Stimulated activated CD4-positive, alpha-beta T cell treated with anti-CD3 and anti-CD28 coated beads, Interleukin-1b, Interleukin-23, amount 100 ng/mL, for 1 hour (primary cell): ENCODE measurements at places on chromosomes 11 and 22.

DNA sequence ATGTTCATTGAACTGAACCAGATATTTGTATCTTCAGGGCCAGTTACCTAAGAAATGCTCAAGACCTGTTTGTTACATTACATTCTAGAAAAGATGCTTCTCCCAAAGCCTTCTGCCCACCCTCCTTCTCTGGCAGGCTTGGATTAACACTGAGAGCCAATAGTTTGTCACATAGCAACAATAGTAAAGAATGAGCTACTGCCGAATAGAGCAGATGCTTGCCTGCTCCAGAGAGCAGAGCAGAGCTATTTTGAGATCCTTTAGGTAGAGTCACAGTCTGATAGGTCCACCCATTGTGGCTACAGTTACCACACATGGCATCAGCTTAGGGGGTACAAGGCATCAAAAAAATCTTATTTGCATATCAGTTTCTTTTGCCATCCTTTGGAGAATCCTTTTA is 13.5 kb upstream of the EP300 start:
- no peak for DNase-seq

GRCh38 chr11:61049063-61049377 is 53.3 kb upstream of the CD5 start:
- no peak for DNase-seq

- DNase-seq: no peak
Measured at GRCh38 chr22:19543970-19544708, 19.9 kb upstream of the CLDN5 start.

- no peak for DNase-seq
Measured at GRCh38 chr11:114348200-114349191, 51.8 kb downstream of the C11orf71 start.

DNA sequence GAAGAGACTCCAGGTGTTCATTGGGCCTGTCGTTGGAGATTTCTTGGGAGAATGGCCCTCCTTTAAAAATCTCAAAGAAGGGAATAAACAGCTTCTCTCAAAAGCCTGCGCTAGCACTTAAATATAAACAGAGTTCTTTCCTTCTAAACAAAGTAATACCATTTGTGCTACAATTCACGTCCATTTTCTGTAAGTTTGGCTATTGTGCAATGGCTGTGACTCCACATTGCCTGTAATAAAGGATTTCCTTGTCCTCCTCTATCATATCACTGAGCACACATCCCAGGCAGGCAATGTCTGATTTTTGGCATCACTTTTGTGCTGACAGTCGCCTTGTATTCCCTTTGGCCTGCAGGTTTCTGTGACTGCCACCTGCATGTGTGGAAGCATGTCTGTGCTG is 4.9 kb upstream of the ADAMTS8 start:
- no peak for DNase-seq

DNA sequence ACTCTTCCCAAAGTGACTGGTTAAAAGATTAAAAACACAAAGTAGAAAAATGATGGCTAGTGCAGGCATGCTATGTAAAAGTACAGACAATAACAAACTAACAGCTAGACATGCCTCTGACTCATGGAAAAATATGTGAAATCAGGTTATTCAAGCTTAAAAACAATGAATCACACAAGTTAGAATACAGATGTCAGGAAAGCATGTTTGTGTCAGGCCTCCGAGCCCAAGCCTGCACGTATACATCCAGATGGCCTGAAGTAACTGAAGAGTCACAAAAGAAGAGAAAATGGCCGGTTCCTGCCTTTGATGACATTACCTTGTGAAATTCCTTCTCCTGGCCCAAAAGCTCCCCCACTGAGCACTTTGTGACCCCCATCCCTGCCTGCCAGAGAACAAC is 110.1 kb downstream of the NOX4 start:
- no peak for DNase-seq

- DNase-seq: no peak
Measured at GRCh38 chr11:96156379-96156722, 186.6 kb downstream of the MAML2 start.

- DNase-seq: no peak
Measured at GRCh38 chr11:28690746-28691145, 582.6 kb downstream of the METTL15 start.

DNA sequence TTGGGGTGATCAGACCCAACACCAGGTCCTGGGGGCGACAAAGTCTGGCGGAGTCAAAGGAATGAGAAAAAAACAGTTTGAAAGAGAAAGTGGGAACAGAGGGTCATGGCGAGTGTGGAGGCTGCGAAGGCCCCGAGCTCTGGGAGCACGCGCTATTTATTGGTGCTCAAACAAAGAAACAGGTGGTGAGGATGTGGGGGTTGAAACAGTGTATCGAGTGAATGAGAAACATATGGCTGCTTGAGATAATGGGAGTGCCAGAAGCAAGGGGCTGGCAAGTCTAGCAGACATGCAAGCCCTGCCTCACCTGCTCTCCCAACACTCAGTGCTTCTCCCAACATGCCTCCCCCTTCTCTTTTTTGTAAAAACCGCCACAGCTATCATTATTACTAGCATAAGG is 7.8 kb upstream of the DUSP18 start:
- no peak for DNase-seq

- DNase-seq: no peak
Measured at GRCh38 chr11:10401256-10401655, 53.8 kb upstream of the AMPD3 start.

DNA sequence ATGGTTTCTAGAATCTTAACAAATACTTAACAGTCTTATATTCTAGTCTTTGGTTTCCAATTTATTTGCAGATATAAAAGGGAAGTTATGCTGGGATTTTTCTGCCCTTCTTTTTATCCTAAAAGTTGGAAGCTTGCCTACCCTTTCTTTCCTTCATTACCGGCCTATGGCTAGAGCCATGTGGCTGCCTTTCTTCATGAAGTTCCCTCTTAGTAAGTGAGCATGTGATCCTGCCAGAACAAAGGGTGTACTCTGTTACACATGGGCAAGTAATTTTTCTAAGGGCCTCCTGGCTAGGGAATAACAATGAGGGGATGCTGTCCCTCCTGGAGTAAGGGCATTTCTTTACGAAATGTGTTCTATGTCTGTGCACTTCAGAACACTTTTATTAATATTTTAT is 252.1 kb upstream of the PITPNB start:
- no peak for DNase-seq

GRCh38 chr22:30325065-30325720 is 1.5 kb downstream of the TBC1D10A start:
- no peak for DNase-seq

DNA sequence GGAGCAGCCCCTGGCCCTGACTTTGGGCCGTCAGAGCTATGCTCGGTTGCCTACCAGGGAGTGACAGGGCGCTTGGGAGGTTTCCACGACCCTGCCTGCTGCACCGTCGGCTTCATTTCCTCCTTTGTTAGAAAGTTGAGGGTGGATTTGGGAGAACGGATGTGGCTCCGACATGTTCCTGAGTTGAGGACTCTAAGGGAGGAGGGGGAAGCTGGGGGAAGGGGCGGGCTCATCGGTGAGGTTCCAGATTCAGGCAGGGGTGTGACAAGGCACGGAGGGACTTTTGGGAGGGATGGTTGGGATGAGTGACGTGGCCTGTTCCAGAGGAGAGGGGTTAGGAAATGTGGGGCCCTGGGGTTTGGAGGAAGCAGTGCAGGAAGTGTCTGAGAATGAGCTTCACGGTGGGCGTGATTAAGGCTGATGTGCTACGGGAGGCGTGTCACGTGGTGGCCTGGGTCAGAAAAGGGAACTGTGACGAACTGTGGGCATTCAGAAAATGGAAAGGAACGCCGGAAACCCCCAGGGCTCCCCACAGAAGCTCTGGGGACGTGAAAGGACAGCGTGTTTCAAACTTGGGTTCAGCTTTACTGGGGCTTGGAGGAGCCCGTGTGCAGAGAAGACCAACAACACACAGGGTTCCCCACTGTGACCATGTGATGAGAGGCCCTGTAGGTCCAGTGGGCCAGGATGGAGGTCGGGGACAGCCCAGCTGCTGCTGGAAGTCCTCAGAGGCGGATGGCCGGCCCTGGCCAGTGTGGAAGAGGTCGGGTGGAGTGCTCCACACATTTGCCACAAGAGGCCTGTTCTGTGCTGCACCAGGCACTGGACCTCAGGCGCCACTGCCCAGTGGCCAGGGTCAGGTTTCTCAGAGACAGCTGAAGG is 2.8 kb downstream of the PARVB start:
- peak; percentile 12 for DNase-seq

DNA sequence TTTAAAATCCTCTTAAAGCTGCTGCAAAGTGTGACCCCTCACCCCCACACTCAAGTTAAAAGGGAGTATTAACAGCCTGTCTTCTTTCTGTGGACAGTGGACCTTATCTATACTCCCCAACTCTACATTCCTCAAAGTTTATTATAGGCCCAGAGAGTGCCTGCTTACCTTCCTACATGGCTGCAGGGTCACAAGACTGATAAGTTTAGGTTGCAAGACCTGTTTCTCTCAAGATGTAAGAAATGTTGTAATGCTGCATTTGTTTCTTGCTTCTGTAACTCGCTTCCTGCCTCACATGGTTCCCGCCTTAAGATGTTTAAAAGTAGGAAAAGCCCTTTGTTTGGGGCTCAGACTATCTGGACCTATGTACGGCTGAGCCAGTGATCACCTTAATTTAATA is 10.1 kb upstream of the NXPE1 start:
- DNase-seq: no peak

- DNase-seq: no peak
Measured at GRCh38 chr11:38791346-38791961, 2193.4 kb upstream of the RAG2 start.

- no peak for DNase-seq
Measured at GRCh38 chr11:118194835-118195627, 18.6 kb upstream of the SCN2B start.

- DNase-seq: no peak
Measured at GRCh38 chr11:31656051-31656450, 146.5 kb downstream of the ELP4 start.

GRCh38 chr22:47233316-47234243 is 471.1 kb downstream of the TBC1D22A start:
- DNase-seq: no peak

DNA sequence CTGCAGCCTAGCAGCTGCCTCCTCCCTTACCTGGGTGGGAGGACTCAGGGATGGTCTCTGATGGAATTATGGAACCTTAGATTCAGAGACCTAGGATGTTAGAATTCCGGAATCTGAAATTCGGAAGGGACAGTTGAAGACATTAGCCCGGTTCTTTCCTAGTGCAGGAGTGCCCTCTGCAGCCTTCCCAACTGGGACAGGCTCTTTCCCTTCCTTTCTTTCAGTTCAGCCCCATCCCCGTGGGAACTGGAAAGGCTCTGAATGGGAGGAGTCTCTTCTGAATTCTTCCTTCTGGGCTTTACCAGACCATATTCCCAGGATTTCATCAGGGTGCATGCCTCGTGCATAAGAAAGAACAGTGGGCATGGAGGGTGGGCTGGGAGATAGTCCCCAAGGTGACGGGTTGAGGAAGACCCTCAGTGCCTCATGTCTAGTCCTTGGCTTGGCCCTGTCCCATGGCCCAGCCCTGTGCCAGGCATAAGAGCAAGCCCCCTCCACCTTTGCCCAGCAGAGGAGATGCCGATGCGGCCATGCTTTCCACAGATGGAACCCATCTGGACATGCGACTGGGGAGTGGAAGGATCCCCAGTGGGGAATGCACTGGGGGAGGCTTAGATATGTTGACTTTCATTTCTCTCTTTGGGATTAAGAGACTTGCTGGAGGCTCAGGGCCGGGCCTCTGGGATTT is 14.4 kb downstream of the DNAJB13 start:
- no peak for DNase-seq

DNA sequence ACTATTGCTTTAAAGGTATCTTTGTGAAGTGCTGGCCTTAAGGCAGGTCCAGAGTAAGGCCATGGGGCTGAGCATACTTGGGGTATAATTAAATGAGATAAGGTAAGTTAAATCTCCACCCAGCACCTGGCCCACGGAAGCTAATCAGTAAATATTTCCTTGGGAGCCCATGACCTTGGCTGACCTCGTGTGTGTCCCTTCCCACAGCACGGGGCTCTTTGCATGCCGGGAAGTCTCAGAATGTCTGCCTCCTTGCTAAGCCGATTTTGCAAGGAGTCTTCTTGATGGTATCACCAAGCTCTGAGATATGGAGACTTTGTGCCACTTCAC is 46.5 kb downstream of the ADM start:
- no peak for DNase-seq

GRCh38 chr11:65121447-65121864 is 478 bp downstream of the FAU start:
- no peak for DNase-seq

- DNase-seq: no peak
Measured at GRCh38 chr11:91947215-91947820, 277.3 kb upstream of the FAT3 start.

- no peak for DNase-seq
Measured at GRCh38 chr11:72228229-72228843, 3.8 kb downstream of the INPPL1 start.

GRCh38 chr22:40256516-40256915 is 78.8 kb downstream of the TNRC6B start:
- no peak for DNase-seq

DNA sequence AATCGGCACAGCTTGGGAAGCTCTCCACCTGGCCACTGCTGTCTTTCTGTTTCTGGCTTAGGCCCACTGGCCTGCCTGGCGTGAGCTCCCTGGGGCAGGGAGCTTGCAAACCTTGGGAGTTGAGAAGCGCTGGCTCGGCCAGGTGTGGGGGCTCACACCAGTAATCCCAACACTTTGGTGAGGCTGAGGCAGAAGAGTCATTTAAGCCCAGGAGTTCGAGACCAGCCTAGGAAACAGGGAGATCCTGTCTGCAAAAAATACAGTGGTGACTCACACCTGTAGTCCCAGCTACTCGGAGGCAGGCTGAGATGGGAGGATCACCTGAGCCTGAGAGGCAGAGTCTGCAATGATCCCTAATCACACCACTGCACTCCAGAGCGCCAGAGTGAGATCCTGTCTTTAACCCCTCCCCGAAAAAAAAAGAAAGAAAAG is 4.0 kb downstream of the AP5B1 start:
- DNase-seq: no peak

DNA sequence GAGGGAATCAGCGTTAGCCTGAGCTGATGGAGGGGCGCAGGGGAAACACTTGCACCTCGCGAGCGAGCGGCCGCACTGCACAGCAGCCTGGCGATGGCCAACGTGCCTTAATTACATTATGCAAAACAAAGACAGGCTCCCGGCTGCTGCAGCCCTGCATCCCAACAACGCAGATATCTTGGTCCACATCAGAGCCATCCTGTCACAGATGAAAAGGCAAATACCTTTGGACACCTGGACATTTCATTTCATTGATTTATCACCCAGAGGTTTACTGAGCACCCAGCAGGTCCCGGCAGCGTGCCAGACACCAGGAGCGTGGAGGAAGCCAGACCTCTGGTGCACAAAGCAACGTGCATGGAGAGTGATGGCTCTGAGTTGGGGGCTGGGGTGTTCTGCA is 843.0 kb downstream of the TBC1D22A start:
- no peak for DNase-seq

DNA sequence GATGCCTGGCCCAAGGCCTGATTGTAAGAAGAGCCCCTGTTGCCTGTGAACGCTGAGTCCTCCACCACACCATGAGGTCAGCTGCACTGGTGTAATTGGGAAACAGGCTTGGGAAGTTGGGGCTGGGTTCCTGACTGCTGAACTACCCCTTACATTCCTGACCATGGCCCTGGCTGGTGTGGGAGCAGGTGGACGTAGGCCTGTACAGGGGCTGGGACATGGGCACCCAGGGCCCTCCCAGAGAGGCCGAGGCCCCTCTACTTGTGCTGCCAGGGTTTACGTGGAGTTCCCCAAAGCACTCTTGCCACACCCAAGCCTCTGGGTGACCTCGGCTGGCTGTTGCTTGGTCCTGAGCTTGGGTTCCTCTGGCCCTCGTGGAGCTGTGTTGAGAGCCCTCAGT is 5.4 kb downstream of the RELT start:
- DNase-seq: no peak
